Activated naive CD4-positive, alpha-beta T cell treated with anti-CD3 and anti-CD28 coated beads, Interleukin-2, amount 10 ng/mL, durations not matched to agents 5 hours and 36 hours (primary cell): ENCODE measurements at places on chromosomes 7 and 10. TPM values are rescaled to one million over a fixed set of nuclear protein-coding genes. Genes with fewer than 3 reads are reported as not detected.

The DPP6 gene
- total RNA-seq = not detected

The CPA2 gene
- not detected for total RNA-seq

The CPVL gene
- not detected for total RNA-seq

The NEUROG3 gene
- total RNA-seq = not detected

The SLC26A5 gene
- not detected for total RNA-seq

The SPDYE11 gene
- not detected for total RNA-seq

The VSTM2A gene
- not detected for total RNA-seq

The ZNF804B gene
- not detected for total RNA-seq

The CCL26 gene
- not detected for total RNA-seq

The ACTA2 gene
- total RNA-seq = 4.8 TPM
